ENCODE measurements at places on chromosomes 16 and 17.

- DNase-seq, result no peak
Measured at GRCh38 chr17:57370619-57371018, 114.3 kb downstream of the MSI2 start.

GRCh38 chr17:37109731-37110710 lies 161.3 kb downstream of the AATF start:
- no peak for DNase-seq

DNA sequence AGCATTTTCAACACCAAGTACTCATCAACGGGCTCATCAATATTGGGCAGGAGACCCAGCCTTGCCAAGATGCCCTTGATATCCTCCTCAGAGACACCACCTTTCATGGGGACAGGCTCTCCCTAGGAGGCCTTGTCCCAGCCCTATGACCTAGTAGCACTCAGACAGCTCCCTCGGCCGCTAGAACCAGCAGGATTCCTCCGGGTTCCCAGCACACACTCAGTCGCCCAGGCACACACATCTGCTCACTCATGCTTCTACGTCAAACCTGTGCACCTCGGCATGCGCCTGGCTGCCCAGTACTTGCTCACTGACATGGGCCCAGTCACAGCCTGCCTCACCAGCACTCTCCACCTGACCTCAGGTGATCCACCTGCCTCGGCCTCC lies 17.0 kb downstream of the SRCIN1 start:
- no peak for DNase-seq

DNA sequence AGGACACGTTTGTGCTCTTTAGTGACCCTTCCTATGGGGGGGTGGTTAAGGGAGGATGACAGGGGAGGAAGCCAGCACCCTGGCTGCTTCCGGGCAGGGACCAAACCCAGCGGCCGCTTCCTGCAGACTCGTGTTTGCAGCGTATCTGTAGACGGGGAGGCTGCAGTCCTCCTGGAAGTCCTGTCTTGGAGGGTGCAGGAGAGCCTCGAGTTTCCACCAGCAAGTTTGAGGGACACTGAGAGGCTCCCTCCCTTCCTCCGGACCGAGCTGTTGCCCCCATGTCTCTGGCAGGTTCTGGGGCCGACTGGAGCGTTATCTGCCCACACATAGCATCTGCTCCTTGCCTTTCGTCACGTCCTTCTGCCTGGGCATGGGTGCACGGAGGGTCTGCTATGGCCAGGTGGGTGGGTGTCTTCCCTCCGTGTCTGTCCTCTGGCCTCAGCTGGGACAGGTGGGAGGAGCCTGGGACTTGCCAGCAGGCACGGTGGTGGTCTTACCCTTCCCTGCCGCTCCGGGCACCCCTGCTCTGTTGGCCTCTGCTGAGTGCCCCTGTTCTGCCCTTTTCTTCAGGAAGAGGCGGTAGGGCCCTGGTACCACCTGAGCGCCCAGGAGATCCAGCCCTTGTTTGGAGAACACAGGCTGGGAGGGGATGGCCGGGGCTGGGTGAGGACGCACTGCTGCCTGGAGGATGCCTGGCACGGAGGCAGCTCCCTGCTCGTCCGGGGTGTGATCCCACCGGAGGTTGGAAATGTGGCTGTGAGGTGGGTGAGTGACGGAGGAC lies 8.8 kb downstream of the ENGASE start:
- DNase-seq, result no peak

GRCh38 chr17:2336852-2337543 lies at the start of gene SGSM2:
TSS of gene SGSM2 (plus strand) at chr17:2337501. CDS start at chr17:2337689, 188 bp downstream.
- peak; percentile 58 for DNase-seq

- DNase-seq, result no peak
Measured at GRCh38 chr16:16164243-16164642, 59.1 kb downstream of the ABCC6 start.

DNA sequence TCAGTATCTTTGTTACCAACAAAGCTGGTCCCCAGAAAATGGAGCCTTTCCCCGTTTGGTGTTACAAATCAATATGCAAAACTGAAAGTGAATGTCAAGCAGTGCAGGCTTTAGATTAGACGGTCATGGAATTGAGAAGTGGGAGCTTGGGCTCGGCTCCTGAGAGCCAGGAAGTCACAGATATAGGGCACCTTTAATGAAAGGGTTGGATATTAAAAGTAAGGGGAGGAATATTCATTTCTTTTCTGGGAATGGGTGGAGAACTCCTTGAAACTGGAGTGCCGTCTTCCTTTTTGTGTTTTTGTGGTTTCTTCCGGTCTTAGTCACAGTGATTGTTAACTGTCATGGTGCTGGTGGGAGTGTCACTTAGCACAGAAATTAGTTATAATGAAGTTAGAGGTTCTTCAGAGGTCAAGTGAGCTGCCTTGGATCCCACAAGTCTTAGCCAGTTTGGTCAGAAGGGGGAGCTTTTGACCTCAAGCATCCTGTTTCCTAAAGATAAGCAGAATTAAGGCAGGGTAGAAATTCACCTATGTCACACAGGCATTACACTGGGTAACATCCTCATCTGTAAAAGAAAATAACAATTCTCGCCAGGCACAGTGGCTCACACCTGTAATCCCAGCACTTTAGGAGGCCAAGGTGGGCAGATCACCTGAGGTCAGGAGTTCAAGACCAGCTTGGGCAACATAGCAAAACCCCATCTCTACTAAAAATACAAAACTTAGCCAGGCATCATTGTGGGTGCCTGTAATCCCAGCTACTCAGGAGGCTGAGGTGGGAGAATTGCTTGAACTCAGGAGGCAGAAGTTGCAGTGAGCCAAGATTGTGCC lies 9.6 kb upstream of the EIF1 start:
- no peak for DNase-seq

- DNase-seq, result no peak
Measured at GRCh38 chr16:68373528-68374245, 62.9 kb downstream of the PRMT7 start.

- DNase-seq, result no peak
Measured at GRCh38 chr16:76650582-76650981, 373.4 kb downstream of the CNTNAP4 start.

- DNase-seq, result no peak
Measured at GRCh38 chr17:79424471-79425185, 186.2 kb downstream of the RBFOX3 start.

All from activated CD8-positive, alpha-beta memory T cell treated with anti-CD3 and anti-CD28 coated beads for 1 hour (primary cell).